ENCODE measurements at places on chromosomes 2 and 18. TPM values are rescaled to one million over a fixed set of nuclear protein-coding genes. Genes with fewer than 3 reads are reported as not detected.

DNA sequence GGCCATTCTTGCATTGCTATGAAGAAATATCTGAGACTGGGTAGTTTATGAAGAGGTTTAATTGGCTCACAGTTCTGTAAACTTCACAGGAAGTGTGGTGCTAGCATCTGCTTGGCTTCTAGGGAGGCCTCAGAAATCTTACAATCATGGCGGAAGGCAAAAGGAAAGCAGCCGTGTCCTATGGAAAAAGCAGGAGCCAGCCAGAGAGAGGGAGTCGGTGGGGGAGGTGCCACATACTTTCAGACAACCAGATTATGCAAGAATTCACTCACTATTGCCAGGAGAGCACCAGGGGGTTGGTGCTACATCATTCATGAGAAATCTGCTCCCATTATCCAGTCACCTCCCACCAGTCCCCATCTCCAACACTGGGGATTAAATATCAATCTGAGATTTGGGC, 64.1 kb downstream of the CPS1 start:
- DNase-seq = peak; percentile 3

- DNase-seq = peak; percentile 39
Observed at GRCh38 chr2:6793371-6793770, 72.3 kb downstream of the CMPK2 start.

- DNase-seq = peak; percentile 42
Observed at GRCh38 chr18:40159141-40160017, 1795.7 kb upstream of the PIK3C3 start.

- peak; percentile 97 for DNase-seq
Observed at GRCh38 chr2:218230882-218231281, 13.9 kb downstream of the ARPC2 start.

GRCh38 chr2:130186391-130186790, 4.3 kb downstream of the MZT2B start:
- no peak for DNase-seq

DNA sequence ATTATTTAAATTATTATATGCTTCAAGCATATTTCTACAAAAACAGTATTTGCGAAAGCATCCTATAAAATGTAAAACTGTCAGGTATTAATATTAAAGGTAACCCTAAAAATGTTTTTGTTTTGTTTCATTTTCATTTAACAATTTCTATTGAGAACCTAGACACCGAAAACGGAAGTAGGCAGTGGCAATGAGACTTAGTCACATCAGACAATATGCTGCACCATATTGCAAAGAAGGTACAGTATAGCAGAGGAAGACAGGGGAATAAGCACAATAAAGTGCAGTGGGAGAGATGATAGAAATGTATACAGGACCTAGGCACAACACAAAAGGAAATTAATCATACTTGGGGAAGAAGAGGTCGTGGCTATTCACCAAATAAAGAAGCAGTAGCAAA, 12.2 kb downstream of the SCN1A start:
- DNase-seq = no peak

- peak; percentile 57 for DNase-seq
Observed at GRCh38 chr2:138274421-138275291, 226.9 kb upstream of the SPOPL start.

- DNase-seq = no peak
Observed at GRCh38 chr2:23457990-23458682, 73.2 kb downstream of the KLHL29 start.

GRCh38 chr2:232977438-232977971, 35.6 kb downstream of the NGEF start:
- DNase-seq = no peak

- peak; percentile 57 for DNase-seq
Observed at GRCh38 chr2:105517814-105518705, 119.2 kb upstream of the FHL2 start.

DNA sequence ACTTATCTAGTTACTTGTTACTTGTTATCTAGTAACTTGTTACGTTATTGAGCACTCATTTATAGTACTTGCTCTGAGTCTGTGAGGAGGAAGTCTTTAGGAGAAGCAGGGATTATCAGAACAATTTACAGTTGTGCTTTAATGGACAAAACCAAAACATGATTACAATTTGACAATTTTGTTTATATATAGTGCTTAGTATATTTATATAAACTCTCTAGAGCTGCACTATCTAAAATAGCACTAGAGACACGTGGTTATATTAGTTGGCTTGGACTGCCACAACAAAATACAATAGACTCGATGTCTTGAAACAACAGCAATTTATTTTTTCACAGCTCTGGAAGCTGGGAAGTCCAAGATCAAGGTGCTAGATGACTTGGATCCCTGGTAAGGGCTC, 78.4 kb downstream of the BMPR2 start:
- DNase-seq = no peak

DNA sequence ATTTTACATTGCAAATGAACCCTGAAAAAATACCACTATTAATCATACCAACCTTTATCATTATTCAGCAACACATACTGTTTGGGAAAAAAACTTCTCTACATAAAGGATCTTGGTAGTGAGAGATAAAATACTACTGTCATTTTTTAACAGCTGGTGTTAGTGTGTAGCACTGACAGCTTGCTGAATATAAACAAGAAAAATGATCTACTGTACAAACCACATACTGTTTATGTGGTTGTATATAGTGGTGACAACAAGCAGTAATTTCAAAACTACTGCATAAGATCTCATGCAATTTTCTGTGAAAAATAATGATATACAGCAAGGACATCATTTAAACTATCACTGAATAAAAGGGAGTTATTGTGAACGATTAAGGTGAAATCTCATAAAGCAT, 601.2 kb downstream of the LRP1B start:
- no peak for DNase-seq

The SMAD2 gene
- total RNA-seq = 135 TPM

The THOC1 gene
- 41.5 TPM for total RNA-seq

The MTX2 gene
- 35.3 TPM for total RNA-seq

Measured in renal cortical epithelial cell (primary cell).